Activated CD4-positive, alpha-beta T cell treated with anti-CD3 and anti-CD28 coated beads, Interleukin-2, amount 50 U/mL, for 48 hours (primary cell): ENCODE measurements at places on chromosomes 4 and X.

DNA sequence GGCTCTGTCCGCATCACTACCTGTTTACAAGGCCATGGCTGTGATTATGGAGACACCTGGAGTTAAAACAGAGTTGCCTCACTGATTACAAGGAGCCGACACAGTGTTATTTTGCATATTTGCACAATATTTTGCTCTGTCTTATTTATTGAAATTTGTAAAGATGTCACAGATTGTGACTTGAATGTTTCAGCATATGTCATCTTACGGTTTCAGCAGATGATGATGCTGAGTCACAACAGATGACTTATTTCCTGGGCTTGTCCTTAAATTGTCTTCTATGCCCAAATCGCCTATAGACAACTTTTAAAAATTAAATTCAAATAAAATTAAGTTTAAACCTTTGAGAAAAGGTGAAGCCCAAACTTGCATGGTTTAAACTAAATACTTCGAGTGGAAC lies 87.1 kb upstream of the INPP4B start:
- no peak for DNase-seq

DNA sequence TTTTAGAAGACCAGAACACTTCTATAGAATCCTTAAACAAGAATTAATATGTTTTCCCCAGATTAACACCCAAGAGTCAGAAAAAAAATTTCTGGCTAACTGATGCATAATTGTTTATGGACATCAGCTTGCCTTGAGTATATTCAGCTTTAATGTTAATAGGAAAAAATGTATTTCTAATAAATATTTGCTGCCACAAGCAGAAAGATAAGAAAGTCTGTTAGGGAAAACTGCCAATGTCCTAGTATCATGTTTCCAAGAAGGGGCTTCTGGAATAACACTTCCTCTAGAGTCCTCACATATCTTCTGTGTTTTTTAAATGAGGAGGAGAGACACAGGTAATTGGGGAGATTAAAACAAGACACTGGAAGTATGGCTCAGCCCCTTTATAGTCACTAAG lies 202.1 kb upstream of the TET2 start:
- DNase-seq = no peak

DNA sequence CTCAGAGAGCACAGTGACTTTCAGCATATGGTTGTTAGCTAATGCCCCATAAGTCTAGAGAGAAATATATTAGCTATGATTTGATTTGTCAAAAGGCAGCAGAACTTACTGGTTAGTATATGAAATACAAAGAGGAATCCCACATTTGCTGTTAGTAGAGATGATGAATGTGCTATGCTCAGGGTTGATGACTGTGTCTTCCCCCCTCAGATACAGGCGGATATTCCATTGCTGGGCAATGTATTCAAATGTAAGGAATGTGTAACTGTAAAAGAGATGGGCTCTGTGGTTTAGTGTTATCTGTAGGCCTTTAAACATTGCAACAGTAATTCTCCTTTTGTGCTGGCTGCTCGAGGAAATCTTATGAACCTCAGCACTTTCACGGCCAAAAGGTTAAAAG lies 528.9 kb upstream of the ARX start:
- DNase-seq = no peak

DNA sequence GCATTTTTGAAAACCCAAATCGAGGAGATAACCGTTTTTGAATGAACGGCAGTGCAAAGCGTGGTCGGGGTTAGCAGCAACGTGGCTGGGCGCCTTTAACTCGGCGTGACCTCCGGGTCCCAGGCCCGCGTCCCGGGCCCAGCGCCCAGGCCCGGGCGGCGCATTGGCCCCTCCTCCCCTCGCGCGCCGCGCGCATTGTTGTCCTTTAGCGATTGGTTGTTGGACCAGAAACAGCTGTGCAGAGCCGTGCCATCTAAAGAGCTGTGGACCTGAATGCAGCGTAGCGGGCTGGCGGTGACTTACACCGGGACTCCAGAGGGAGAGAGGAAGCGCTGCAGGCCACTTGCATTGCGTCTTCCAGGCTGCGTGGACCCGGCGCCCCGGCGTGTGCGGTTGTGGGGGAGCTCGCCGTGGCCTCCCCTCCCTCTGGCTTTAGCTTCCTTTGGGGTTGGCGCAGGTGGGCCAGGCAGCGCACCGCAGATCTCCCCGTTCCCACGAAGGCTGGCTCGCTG lies at the start of gene STOX2:
Gene STOX2, plus strand, starts transcription at position 227 of the 512 bp plus-strand sequence. CDS start 1,484 bp downstream, outside the sequence.
- DNase-seq = peak; percentile 19

GRCh38 chr4:98946359-98946758 lies 17.4 kb upstream of the EIF4E start:
- no peak for DNase-seq

DNA sequence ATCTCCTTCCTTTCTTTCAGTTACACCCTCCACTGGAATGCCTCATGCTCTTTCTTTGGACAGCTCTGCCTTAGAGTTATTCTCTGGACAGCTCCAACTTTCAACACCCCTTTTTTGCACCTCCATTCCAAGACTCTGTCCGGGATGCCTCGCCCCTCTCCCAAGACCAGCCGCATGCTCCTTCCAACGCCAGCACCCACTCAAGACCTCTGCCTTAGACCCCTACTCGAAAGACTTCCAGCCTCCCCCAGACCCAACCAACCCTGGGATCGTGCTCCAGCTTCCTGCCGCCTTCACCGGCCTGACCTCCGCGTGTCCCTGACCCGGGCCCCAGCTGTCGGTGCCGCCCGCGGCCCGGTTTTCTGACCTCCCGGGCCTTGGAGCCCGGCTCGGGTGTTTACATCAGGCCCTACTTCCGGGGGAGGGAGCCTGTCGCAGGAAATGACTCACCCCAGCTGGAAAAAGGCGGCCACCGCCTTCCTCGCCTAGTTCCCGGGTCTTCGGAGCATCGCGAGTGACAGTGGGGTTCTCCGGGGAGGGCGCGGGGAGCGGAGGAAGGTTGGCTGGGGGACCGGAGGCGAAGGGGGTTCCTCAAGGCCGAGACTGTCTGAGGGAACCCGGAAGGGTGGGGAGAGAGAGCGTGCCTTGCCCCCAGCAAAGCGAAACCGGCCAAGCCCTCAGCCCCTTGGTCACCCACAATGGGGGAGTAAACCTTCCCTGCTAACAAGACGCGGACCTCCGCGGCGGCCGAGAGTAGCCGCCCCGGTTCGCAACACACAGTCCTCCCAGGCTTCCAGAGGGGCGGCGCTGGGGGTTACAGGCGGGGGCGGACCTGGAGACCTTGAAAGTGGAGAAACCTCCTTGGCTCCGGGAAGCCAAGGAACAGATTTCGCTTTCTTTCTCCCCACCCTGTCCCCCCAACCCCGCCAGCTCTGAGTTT lies at the start of gene WDR45:
Gene WDR45, minus strand, starts transcription at position 399 of the 940 bp plus-strand sequence. CDS start 1,792 bp downstream, outside the sequence.
- peak; percentile 59 for DNase-seq

DNA sequence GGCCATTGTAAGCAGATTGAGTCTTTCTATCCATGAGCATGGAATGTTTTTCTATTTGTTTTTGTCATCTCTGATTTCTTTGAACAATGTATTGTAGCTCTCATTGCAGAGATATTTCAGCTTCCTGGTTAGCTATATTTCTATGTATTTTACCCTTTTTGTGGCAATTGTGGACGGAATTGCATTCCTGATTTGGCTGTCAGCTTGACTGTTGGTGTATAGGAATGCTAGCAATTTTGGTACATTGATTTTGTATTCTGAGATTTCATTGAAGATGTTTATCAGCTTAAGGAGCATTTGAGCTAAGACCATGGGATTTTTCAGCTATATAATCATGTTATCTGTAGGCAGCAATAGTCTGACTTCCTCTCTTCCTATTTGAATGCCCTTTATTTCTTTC lies 154.6 kb downstream of the GUCY2F start:
- no peak for DNase-seq

- no peak for DNase-seq
Measured at GRCh38 chr4:38283724-38284123, 323.5 kb downstream of the PTTG2 start.

DNA sequence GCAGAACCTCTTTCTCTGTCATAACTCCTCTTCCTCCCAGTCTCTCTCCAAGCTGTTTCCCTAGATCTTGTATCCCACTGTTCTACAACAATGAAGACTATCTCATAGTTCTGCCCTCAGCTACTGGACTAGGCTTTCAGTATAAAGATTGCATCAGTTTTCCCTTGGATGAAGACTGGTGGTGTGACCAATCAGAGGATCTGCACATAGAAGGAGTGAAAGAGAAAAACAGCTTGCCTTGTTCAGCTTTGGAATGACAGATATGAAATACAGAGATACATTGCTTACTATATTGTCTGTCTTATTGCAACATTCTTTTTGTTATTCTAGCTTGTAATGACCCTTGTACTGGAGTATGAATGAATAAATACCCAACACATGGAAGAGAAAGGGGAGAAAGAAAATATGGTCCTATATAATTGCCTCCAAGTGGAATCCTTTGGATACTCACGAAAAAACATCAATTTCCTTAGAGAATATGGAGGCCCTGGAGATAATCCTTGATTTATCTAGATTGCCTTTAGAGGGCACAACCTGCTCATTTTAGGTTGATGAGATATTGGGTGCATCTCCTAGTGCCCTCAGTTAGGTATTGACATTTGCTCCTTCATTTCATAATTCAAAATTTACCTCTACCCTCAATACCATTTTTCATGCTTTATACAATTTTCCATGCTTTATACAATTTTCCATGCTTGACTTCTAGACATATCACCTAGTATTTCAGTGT lies 395.8 kb downstream of the NAF1 start:
- DNase-seq = no peak

GRCh38 chr4:41757521-41758156 lies 9.1 kb upstream of the PHOX2B start:
- DNase-seq = no peak

GRCh38 chr4:44996276-44996845 lies 270.0 kb upstream of the GNPDA2 start:
- DNase-seq = no peak

DNA sequence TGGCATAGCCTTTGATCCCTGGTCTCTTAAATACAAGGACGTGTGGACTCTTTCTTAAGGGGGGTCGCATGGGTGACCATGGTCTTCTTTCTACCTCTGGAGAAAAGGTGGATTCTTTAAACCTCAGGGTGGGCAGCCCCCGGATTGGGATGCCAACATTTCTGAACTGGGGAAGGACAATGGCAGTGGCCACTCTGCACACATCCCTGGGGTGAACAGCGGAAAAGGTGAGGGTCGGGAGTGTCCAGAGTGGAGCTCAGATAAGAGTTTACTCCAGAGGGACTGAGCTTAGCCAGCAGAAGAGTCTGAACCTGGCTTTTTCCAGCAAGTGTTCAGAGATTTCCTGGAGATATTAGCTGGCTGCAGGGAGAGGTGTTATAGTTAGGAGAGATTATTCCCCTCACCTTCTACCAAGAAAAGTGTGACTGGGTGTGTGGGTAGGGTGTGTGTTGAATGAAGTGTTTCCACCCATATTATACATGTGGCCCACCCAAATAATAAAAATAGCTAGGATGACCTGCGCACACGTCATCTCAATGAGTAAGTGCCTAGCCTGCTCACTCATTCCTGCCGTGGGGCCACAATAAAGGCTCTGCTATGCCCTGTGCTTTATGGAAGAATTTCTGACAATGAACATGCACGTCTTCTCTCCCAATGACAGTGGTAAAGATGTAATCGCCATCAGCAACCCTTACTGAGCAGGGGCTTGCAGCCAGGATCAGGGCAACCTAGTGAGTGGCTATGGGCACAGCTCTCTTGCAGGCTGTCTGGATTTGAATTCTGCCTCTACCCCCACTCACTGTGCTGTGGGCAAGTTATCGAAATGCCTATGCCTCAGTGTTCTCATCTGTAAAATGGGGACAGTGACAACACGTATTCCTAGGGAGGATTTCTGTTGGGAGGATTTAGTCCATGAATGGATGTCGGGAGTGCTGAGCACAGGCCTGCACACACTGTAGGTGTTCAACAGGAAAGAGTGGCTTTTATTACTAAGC lies 76.6 kb downstream of the SLC2A9 start:
- DNase-seq = no peak

DNA sequence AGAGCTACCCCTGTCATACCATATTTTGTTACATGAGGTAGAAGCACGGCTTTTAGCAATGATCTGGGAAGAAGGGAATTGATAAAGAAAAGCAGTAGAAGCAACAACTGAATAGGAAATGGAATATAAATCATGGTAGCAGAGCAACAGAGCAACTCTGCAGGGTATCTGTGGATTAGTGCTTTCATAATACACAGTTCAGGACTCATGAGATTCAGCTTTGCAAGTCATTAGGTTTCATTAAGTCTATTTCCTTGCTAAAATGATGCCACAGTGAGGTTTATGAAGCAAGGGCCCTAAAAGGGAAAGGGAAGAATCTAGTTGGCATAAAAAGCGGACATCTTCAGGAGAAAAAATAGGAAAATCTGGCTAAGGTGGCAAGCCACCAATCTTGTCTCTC lies 45.6 kb upstream of the GRPR start:
- DNase-seq = no peak

- DNase-seq = no peak
Measured at GRCh38 chr4:177052211-177052934, 257.3 kb upstream of the NEIL3 start.

GRCh38 chr4:109216085-109216696 lies 86.3 kb downstream of the COL25A1 start:
- DNase-seq = no peak

GRCh38 chr4:119314356-119314755 lies 7.6 kb downstream of the FABP2 start:
- no peak for DNase-seq

DNA sequence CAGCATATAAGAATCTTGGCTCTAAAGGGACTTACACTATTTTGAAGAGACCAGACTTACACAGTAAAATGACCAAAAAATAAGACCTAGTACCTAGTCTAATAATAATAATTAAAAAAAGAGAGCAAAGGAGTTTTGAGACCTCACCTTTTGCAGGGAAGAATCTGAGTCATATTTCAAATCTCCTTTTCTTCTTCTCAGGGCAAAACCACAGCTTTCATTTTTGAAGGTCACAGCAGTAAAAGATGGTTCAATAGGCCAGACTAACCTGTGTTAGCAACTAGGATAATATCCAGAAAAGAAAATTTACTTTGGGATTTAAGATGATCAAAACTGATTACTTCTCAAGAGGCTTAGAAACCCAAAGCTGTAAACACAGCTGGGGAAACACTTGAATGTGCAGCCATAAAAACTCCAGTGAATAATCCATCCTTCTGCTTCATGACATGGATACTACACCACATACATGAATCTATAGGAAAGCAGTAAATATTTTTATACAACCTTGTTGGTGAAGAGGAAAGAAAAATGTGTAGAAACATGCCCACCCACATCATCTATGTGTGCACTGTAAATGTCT lies 25.9 kb upstream of the LNX1 start:
- DNase-seq = no peak

DNA sequence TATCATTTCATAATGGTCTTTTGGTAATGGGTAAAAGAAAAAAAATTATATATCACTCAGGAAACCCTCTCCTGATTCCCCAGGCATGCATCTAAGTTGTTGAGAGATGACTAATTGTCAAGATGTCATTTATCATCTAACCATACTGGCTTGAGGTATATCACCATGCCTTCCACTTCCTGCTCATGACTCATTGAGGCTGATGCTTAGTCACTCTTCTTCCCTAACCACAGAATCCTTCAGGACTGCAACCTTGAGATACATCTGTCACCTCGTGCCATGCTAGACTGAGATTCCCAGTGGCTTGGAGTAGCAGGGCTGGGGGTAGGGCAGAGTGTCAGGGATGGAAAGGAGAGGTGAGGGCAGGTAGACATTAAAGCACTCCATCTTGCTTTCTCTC lies 782.5 kb upstream of the INTU start:
- DNase-seq = no peak
